ENCODE measurements at places on chromosomes 7 and 10.

DNA sequence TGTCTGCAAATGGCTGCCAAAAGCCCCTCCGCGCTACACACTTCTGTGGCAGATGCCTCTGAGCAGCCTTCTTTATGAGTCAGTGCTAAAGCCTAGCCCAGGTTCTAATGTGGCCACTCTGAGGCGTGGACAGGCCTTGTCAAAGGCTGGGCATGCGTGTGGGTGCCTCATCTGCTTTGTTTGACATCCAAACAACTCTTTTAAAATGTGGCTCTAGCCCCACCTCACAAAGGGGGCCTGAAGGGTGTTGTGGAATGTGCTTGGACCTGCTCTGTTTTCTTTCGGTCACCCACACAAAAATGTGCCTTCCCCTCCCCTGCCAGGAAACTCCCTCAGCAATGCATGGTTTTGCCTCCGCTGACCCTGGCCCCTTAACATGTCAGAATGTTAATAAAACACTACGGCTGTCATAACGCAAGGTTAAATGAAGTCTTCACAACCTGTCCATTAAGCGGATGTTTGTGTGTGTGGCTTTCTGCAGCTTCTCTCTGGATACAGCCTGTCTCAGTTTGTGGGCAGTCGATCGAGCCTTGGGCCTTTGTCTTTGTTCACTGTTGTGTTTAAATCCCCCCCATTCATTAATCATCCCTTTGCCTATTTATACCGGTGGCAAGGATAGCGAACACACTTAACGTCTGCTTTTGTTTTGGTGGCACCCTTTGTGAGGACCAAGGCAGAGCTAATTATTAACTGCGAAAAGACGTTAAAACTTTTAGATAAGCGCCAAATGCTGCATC is 718.9 kb downstream of the LRMDA start:
- no peak for DNase-seq

- DNase-seq = no peak
Measured at GRCh38 chr7:39666562-39666961, 43.2 kb downstream of the RALA start.

DNA sequence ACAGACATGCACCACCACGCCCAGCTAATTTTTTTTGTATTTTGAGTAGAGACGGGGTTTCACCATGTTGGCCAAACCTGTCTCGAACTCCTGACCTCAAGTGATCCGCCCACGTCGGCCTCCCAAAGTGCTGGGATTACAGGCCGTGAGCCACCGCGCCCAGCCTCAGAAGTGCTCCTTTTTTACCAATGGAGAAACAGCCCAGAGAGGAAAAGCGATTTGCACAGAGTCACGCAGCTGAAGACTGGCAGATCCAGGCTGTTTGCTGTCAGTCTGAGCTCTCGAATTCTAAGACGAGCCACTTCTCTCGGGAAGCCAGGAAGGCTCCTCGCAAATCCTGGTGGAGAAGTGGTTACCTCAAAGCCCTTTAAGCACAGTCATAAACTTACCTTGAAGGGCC is 57.4 kb upstream of the SDK1 start:
- DNase-seq = no peak

DNA sequence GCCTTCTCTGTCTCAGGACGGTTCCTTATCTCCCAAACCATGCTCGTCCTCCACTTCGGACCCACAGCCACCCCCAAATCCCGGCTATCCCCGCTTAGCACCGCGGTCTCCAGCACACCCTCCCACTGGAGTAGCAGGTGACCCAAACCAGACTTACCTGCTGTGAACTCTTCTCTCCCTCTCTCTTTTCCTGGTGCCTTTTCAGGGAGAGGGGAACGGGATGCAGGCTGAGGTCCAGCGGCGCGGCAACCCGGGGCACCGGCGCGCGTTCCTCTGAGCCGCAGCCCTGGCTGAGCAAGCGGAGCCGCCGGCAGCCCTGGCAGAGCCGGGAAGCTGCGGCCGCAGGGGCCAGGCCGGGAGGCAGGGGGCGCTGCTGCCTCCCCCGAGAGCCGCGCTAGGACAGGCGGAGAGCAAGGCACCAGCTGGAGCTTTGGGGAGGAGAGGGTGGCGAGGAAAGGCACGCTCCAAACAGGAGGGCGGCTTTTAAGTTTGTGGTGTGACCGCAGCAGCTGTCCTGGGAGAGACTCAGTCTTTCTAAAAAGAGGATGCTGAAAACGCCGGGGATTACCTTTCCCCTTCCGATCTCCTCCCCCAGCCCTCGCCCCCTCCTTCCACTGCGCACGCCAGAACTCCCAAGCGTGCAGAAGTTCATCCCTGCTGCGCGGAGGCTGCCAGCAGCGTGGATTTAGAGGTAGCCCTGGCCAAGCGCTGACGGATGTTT is at the start of gene SEMA3D:
Gene SEMA3D (minus strand): TSS at position 536 of the 721 bp plus-strand sequence. CDS start 65,165 bp downstream, outside the sequence.
- DNase-seq = no peak

GRCh38 chr10:24513155-24513554 is 210.5 kb downstream of the ARHGAP21 start:
- DNase-seq = no peak

DNA sequence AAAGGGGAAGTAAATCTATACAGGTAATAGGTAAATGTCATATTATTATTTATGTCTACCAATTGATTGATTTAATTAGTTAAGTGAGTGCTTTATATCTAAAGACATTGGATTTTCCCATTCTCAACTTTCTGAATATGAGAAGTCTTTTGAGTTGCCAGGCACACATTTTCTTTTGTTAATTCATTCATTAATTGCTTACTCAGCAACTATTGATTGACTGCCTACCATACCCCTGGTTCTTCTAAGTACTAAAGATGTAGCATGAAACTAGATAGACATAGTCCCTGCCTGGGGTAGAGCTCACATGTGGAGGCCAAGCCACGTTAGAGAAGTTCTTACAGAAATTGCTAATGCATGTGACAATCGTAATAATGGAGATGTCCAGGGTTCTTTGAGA is 253.1 kb upstream of the LYZL1 start:
- DNase-seq = no peak

DNA sequence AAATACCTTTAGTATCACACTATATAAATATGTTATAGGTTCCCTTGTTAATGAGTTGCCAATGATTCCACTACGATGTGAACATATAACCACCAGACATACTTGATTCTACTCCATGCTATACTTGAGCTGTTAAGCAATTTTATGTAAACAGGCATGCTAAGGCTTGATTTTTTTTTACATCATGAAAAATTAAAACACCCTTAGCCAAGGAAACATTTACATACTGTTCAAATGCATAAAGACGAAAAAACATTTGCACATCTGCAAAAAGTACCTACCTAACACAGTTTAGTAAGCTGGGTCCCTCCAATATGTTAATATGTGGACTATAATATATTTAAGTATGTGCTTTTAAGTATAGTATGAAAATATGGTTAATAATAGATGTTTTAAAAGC is 9.0 kb upstream of the CABCOCO1 start:
- DNase-seq = no peak

- no peak for DNase-seq
Measured at GRCh38 chr7:50735333-50735732, 47.4 kb downstream of the GRB10 start.

DNA sequence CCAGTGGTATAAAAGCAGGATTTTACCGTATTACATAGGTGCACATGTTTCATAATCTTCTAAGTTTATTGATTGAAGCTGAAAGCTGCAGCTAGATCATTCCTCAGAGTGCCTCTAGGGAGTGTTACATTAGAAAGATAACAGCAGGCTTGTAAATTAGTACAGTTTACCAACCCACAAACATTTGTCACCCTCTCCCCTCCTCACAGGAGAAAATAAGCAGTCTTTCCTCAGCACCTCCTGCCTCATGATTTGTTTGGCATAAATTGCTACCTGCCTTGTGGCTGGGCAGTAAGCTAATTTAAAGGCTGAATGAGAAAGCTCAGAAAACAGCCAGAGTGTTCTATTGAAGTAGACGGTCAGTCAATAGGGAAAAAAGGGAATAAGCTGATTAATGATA is 74.2 kb downstream of the NXPH1 start:
- no peak for DNase-seq

DNA sequence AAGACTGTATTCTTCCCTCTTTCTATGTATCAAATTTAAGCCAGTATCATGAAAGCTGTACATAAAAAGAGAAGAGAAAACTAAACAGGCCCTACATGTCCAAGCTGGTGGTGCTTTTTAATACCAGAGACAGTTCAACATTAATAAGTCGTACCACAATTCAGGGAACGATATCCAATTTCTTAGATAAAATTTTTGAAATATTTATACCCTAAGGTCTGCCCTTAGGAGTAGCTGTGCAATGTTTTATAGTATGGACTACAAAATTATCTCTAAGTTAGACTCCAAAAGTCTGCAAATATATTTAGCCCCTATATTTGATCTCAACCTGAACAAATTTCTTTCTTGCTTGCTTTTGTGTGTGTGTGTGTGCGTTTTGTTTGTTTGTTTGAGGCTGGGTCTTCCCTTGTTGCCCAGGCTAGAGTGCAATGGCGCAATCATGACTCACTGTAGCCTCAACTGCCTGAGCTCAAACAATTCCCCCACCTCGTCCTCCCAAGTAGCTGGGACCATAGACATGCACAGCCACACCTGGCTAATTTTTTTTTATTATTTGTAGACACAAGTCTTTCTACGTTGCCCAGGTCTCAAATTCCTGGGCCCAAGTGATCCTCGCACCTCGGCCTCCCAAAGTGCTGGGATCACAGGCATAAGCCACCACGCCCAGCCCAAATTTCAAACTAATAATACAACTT is 13.2 kb downstream of the ARHGAP19 start:
- no peak for DNase-seq

GRCh38 chr7:157112706-157113105 is 26.0 kb upstream of the UBE3C start:
- DNase-seq = no peak

GRCh38 chr7:141455723-141456122 is 95.5 kb upstream of the AGK start:
- DNase-seq = no peak

- DNase-seq = no peak
Measured at GRCh38 chr7:92621561-92622023, 31.4 kb upstream of the FAM133B start.

DNA sequence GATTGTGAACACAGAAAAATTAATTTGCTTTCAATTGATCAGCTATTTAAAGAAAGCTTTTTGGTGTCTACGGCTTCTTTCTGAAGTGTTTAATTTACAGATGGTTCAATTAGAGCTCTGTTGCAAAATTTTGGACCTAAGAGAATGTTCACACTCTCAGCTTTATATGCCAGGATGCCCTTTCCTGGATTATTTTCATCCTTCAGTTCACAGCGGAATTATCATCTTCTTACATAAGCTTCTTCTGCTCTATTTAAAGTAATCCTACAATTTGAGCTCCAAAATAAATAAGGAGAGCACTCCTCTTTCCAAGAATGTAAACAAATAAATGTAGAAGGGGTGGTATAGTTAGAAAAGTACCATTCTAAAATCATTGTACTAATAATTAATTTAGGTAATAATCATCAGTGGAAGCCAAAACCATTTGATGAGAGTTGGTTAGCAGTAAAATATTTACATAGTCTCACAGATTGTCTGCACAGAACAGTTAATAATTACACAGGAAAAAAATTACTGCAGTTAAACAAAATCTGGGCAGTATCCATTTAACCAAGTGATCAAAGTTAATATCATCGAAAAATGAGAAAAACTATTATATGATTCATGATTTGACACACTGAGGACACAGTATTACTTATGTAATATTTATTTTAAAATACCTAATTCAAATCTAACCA is 298.0 kb upstream of the TMEM229A start:
- DNase-seq = no peak

- no peak for DNase-seq
Measured at GRCh38 chr7:22329816-22330524, 27.0 kb downstream of the RAPGEF5 start.

GRCh38 chr10:131892806-131893675 is 7.8 kb upstream of the PPP2R2D start:
- DNase-seq = no peak

- DNase-seq = no peak
Measured at GRCh38 chr7:158263964-158264748, 323.5 kb downstream of the PTPRN2 start.

DNA sequence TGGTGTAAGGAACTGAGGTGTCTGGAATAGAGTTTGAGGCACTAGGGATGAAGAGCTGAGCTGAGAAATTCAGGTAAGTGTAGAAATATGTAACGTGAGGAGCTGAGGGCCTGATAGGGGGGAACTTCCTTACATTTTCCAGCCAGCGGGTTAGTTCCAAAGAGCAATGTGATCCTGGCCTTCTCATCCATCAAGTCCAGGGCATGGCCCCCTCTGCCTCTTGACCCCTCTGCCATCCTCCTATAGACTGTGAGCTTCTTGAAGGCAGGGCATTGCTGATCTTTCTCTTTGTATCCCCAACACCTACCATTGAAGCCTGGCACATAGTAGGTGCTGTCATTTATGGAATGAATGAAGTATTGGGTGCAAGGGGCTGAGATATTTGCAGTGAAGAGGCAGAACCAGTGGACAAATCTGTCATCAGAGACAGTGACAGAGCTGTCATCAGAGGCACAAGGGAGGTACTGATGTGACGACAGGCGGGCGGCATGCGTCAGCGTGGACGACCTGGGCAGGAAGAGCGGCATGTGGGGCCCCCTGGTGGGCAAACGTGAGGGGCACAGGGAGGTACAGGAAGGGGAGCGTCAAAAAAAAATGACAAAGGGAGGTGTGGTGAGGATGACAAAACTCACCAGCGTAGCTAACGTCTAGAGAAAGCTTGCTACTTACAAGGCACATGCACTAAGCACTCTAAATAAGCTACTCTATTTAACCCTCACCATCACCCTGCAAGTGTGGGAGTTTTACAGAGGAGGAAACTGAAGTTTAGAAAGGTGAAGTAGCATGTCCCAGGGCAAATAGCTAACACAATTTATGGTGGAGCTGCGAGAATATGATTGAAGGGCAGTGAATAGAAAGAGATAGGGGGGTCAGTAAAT is 5.2 kb upstream of the CAMK2G start:
- DNase-seq = peak; percentile 98

GRCh38 chr10:43939389-43939938 is 290.8 kb upstream of the ZNF32 start:
- no peak for DNase-seq

DNA sequence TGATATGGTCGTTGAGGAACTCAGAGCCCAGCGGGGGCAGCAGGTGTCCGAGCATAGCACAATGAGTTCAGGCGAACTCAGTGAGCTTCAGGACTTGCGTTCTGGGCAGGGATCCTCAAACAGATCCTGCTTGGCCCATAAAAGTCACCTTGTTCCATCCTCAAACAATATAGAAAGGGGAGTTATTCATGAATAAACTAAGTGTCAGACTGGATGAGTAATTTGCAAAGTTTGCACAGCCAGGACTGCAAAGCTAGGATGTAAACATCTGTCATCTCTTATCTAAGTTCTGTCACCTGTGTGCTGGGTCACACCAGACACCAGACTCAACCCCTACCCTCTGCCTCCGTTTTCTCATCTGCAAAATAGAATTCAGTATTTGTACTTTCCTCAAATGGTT is 58.0 kb upstream of the PFKP start:
- DNase-seq = no peak

DNA sequence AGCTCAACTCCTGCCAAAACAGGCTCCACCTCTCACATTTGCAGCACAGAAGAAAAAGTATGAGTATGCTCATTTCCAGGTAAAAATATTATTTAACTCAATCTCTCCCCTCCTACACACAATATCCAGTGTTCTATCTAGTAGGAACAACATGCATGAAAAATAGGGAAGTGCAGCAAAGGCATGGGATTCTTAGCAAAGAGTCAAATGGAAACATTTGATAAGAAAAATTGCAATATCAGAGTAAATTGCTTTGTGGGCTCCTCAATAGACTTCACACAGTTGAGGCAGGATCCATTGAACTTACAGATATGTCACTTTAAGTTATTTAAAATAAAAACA is 150.9 kb downstream of the ANK3 start:
- DNase-seq = no peak

Data from CD4-positive, alpha-beta T cell treated with Interleukin-17A for 4 hours (primary cell).